AG09319 (cell line): ENCODE measurements at places on chromosomes 12 and 14.

DNA sequence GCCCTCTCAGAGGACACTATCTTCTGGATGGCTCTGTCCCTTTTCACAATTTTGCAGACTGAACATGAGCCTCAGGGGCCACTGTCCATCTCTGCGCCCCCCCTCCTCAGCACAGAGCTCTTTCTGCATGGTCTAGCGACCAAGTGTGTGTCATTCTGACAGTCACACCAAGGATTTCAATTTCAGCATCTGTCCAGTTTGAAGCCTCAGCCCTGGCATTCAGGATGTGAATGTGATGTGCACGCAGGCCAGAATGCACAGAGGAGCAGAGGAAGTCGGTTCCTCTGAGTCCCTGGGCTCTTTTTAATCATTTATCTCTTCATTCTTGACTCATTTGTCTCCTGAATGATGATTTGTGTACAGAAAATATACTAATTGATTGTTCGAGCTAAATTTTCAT, 102.0 kb upstream of the PWP1 start:
- DNase-seq, result no peak

- DNase-seq, result no peak
These were observed 3.6 kb downstream of the COQ6 start for GRCh38 chr14:73953731-73954130.

GRCh38 chr14:56874375-56874774, 64.1 kb upstream of the OTX2 start:
- no peak for DNase-seq

- DNase-seq, result no peak
These were observed 6.7 kb downstream of the B4GALNT1 start for GRCh38 chr12:57626111-57626920.

DNA sequence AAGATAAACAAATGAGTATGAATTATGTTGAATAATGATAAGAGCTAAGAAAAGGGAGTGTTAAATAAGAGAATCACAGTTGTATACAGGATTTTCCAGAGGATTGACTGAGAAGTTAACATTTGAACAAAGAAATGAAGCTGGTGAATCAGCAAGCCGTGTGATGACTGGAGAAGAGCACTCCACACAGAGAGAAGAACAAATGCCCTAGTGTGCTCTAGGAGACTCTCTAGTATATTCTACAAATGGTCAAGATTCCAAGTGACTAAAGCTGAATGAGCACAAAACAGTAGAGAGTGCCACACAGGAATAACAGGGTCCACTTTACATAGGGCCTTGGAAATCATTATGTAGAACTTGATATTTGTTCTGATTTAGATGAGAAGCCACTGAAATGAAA, 587.1 kb upstream of the ATXN7L3B start:
- DNase-seq, result no peak

DNA sequence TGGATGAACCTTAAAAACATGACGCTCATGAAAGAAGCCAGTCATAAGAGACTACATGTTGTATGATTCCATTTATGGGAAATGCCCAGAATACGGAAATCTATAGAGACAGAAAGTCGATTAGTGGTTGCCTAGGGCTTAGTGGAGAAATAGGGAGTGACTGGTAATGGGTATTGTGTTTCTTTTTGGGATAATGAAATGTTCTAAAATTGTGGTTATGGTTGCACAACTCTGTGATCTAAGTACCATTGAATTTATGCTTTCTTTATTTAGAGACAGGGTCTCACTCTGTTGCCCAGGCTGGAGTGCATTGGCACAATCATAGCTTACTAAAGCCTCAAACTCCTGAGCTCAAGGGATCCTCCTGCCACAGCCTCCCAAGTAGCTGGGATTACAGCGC, 8.0 kb downstream of the RBMS2 start:
- no peak for DNase-seq

GRCh38 chr14:55348766-55349453, 62.7 kb downstream of the ATG14 start:
- no peak for DNase-seq

DNA sequence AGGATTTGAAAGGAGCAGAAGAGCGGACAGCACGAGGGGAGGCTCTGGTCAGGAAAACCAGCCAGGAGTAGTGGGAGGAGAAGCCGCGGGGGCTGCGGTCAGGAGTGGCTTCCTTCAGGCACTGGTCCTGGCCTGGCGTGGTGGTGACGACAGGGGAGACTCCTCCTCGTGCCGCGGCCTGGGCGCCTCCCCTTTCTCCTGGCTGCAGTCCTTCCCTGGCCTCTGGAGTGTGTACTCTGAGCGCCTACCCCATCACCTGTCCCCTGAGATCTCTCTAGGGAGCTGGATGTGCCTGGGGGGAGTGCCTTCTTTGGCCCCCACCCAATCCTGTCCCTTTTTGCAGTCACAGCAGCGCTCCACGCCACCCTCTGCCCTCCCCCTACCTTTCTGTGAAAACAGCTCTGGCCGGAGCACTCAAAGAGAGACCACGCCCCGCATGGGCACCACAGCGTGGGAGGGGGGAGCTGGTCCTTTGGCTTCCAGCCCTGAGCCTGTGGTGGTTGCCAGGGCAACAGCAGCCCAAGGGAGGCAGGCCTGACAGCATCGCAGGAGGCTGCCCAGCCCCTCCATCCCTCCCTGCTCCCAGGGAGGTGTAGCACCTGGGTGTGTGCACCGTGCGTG, 125.9 kb downstream of the CALM1 start:
- DNase-seq, result no peak

DNA sequence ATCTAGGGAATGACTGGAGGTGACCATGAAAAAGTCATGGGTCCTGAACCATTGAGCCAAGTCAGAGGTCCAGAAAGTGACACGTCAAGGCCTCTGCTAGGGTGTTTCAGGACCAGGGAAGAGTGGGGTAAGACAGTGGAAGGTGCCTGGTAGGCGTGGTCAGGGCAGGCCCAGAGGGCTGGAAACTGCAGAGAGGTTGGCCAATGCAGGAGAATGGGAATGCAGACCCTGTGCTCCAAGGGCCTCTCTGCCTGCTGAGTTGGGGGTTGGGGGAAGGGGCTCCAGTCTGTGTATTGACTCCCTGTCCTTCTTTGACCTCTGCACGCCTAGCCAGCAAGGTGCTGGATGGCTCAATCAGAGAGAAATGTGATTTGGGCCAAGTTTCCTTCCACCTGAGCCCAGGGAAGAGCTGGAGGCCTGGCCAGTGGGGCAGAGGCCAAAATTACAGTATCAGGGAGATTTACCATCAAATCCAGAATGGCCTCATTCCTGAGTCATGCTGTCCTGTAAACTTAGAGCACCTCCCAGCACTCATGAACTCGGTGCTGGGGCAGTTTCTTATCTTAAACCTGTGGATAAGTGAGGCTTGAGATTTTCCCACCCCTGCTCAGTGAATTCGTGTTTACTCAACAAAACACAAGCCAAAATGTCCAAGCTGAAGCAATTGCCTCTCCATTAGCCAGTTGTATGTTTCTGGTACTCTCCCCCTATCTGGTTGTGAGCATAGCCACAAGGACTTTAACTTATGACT, 24.4 kb downstream of the IRF2BPL start:
- no peak for DNase-seq

DNA sequence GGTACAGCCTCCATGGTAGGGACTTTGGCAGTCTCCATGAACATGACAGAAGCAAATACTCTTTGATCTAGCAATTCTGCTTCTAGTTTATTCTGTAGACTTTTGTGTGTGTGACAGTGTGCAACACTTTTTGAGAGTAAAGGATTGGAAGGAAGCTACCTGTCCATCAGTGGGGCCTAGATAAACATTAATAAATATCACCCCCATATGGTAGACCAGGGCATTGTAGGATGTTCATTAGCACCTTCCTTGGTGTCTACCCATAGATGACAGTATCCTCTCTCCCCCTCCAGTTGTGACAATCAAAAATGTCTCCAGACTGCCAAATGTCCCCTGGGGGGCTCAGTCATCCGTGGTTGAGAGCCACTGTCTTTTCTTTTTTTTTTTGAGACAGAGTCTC, 10.8 kb downstream of the SNRNP35 start:
- no peak for DNase-seq

DNA sequence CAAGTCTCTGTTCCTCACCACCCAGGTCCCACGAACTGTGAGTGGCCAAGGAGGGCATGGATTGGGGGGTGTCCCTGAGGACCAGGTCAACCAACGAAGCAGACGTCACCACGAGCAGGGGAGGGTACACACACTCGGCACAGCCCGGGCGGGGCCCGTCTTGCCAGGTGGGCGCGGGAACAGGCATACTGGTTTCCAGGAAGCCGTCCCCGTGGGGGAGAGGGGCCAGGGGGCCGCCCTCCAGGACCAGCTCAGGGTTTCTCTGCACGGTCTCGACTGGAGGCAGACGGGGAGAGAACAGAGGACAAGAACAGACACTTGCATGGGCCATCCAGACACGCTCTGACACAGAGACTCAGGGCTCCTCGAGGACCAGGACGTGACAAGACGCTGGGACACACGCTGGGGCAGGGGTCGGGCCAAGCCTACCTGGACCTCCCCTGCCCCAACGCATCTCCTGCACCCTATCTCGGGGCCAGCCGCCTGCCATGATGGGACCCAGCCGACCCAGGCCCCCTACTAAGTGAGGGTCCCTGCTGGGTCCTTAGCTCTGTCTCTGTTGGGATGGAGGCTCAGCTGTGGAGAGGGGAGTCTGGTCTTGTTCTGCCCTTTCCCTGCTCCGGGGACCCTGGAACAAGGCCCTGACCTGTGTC, 11.3 kb downstream of the ARL6IP4 start:
- DNase-seq, result no peak

GRCh38 chr12:76345569-76345968, 2.6 kb downstream of the BBS10 start:
- no peak for DNase-seq

GRCh38 chr12:45768194-45768593, 38.7 kb downstream of the ARID2 start:
- no peak for DNase-seq

- DNase-seq, result no peak
These were observed 786 bp downstream of the RHEBL1 start for GRCh38 chr12:49068879-49069506.

- DNase-seq, result no peak
These were observed 145.6 kb upstream of the SLCO1B1 start for GRCh38 chr12:20985399-20985798.

- no peak for DNase-seq
These were observed 24.1 kb downstream of the TRPV4 start for GRCh38 chr12:109808876-109809646.

DNA sequence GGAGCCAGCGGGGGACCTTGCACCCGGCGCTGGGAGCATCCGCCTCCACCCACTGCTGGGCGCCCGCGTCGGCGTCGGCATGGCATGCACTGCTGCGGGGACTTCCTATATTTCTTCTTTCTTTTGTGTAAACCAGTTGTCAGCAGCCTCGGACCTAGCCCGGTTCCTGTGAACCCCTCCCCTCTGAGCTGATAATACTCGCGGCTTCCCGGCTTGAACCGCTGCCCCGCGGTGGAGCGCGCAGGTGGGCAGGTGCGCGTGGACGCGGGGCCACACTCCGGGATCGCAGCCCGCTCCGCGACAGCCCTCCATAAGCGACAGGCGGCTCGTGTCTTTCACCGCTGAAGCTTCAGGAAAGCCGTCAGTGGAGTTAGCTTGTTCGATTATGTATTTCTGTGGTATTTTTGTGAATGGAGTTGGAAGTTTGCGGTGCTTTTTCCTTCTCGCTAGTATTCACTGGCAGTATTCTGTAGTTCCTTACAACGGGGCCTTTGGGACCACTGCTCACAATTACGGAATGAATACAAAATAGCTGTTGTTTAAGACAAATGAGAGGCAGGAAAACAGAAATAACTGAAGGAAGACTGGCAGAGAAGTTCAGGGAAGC, 870 bp downstream of the BMAL2 start:
- DNase-seq, result no peak

- no peak for DNase-seq
These were observed 49.4 kb downstream of the SLC15A5 start for GRCh38 chr12:16228067-16228466.

GRCh38 chr12:68630050-68630449, 19.4 kb downstream of the RAP1B start:
- no peak for DNase-seq

DNA sequence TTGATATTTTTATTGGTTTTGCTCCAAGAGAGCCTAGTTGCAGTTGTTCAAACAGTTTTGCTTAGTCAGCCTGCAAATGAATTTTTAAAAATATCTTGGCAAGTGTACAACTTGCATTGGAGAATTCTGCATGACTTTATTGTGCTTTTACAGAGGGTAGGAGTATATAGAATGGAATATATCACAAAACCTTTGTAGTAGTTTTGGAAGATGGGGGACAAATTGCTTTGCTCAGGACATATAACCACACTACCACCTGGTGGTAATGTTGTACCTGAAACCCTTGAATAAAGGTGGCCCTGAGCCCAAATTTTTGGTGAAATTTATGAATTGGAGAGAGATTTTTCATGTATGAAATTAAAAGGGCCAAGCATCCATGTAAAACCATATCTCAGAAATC, 645.2 kb downstream of the MED13L start:
- no peak for DNase-seq

DNA sequence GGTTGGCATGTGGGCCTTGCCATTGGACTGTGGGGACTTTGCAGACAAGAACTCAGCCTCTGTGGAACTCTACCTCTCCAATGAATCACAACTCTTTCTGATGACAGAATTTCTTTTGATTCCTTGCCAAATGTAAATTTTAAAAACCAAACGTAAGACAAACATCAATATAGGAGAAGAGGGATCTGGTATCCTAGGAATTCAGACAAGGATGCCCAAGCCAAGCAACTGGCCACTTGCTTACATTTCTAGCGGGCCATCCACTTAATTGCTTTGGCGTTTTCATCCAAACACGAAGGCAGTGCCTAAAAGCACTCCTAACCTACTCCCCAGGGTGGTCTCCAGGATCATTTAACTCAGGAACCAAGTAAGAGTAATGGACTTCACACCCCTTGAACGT, 23.4 kb upstream of the RAB35 start:
- no peak for DNase-seq

GRCh38 chr14:45891417-45892080, 638.5 kb upstream of the MIS18BP1 start:
- no peak for DNase-seq

- peak; percentile 41 for DNase-seq
These were observed 58.2 kb downstream of the DICER1 start for GRCh38 chr14:95098984-95099599.

- DNase-seq, result no peak
These were observed 56.6 kb upstream of the METAP2 start for GRCh38 chr12:95417372-95417771.

DNA sequence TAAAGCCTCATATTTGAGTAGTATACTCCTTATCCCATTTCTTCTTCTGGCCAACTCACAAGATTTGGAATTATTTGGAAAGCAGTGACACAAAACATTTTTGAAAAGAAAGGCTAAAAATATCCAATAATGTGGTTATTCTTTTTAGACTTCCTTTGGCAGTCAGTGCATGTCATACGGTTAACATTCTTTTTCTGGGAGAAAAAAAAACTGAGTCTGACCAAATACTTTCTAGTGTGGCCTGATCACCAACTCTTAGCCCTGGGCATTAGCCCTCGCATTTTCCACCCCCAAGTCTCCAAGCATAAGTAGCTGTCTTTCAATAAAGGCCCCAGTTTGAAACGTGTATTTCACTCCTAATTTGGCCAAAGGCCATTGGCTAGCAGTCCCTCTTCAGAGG, 5.9 kb downstream of the RASSF3 start:
- DNase-seq, result no peak

GRCh38 chr14:55470025-55470424, 29.6 kb upstream of the TBPL2 start:
- no peak for DNase-seq
